ENCODE measurements at places on chromosomes 11 and 22.
A peak's percentile ranks its signal among the peaks of the same experiment; 100 is the strongest.

GRCh38 chr11:13745165-13745564, 76.7 kb downstream of the FAR1 start:
- DNase-seq: no peak

GRCh38 chr11:81345609-81346008, 1388.1 kb downstream of the FAM181B start:
- no peak for DNase-seq

DNA sequence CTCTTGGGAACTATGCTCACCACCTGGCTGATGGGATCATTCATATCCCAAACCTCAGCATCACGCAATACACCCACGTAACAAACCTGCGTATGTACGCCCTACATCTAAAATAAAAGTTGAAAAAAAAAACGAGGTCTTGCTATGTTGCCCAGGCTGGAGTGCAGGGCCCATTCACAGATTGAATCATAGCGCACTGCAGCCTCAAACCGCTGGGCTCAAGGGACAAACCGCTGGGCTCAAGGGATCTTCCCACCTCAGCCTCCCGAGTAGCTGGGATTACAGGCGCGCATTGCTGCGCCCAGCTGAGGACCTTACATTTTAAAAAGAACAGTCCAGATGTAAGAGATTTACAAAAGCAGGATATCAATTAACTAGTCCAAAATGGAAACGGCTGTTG, 41.9 kb upstream of the EMID1 start:
- DNase-seq: no peak

DNA sequence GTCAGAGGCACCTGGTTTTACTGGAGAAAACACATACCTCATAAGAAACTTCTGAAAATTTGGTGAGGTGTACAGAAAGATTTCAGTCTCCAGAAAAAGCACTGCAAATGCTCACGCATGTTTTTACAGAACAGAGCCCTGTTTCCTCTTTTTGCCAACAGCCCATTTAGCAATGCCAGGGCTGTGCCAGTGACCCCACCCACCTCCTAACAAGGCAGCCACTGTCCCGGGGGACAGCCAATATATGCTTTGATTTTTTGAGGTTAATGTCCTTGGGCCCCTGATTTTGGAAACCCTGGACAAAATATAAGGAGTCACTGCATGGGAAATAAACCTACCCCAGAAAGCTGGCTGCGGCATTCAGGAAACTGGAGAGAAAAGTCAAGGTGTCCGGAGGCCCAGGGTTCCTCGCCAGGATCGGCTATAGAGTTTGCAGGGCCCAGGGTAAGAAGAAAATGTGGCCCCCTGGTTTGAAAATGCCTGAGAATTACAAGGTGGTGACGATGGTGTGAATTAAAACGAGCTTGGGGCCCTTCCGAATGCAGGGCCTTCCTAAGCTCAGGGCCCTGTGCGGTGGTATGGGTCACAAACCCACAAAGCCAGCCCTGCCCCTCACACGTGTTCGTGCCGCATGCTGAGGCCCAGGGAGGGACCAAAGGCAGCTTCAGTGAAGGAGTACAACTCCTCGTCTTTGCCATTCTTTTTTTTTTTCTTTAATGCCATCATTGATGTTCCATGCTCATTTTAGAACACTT, 71.1 kb upstream of the WNT7B start:
- DNase-seq: no peak

GRCh38 chr11:61730240-61730994, 22.0 kb upstream of the MYRF start:
- DNase-seq: no peak

DNA sequence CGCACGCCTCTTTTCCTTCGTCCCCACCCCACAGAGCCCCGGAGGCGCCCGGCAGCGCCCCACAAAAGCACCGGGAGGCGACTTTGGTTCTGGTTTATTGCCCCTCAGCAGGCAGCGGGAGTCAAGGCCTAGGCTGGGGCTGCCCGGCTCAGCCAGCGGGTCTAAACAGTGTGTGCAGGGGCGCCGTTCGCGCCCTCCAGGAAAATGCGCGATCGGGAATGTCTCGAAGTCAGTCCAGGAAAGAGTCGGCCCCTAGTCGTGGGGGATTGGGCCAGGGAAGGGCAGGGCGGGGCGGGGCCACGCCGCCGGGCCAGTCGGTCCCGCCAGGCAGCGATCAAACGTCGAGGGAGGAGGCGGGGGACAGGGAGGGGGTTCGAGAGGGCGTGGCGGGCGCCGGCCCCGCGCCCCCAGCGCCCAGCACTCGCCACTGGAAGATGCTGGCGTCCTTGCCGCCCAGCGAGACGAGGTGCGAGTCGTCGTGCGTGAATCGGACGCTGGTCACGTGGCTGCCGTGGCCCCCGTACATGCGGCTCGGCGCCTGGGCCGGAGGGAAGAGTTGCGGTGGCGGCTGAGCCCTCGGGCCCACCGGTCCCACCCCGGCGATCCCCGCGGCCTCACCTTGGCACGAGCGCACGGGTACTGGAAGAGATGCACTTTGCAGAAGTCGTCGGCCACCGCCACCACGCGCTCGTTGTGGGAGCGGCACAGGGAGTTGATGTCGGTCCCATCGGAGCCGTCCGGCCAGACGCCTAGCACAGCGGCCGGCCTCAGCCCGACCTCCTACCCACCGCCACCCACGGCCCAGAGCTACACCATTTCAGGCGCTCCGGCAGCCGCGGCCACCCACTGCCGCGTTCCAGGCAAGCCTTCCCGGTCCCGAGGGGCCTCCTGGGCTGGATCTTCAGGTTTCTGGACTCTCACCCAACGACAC, 741 bp upstream of the MTA2 start:
- DNase-seq: peak; percentile 49

- no peak for DNase-seq
Observed at GRCh38 chr11:100105255-100105981, 581.7 kb upstream of the ARHGAP42 start.

DNA sequence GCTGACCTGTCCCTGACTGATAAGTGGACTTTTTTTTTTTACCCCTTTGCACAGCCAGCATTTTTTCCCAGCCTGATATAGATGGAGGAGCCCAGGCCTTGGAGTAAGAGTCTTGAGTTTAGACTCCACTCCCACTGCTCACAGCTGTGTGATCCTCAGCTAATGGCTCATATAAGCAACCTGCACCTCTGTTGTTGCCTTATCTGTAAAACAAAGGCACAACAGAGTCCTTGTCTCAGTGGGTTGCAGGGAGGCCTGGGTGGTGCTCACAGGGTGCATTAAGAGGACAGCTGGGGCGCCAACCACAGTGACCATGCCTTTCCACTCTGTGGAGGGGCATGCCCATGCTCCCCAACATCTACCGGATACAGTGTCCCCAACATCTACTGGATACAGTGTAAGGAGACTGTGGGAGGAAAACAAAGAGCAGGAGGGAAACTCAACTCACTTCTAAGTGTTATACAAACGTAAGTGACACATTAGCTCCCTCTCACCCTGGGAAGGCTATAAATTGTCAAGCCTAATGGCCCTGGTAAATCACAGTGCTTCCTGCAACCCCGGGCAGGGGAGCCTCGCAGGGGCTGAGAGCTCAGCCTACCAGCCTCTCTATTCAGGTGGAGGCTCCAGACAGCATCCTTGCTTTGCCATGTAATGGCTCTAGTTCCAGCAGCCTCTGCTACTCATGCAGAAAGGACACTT, 109.5 kb downstream of the TENM4 start:
- DNase-seq: no peak

- DNase-seq: no peak
Observed at GRCh38 chr22:49719046-49719445, 108.6 kb downstream of the BRD1 start.

DNA sequence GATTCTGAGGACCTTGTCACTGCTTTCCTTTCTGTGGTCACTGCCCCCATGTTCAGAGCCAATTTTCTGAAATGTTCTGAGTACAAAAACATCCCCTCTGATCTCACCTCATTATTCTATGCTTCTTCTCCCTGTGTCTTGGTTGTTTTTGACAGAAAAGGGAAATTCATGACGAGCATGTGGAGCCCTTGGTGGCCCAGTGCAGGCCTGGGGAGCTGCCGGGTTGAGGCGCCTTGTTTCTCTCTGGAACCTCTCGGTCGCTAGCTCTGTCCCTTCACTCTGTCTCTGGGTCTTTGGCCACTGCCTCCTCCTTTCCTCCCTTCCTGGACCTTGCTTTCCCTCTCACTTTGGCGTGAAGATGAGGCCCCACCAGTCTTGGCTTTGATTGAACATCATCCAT, 63.0 kb upstream of the THY1 start:
- DNase-seq: no peak

- DNase-seq: no peak
Observed at GRCh38 chr22:30720263-30720837, 25.7 kb downstream of the OSBP2 start.

All from activated CD4-positive, alpha-beta T cell treated with anti-CD3 and anti-CD28 coated beads, Interleukin-2, Interleukin-4, amounts not matched to agents 100 ng/mL and 50 ng/mL, durations not matched to agents 16 hours and 8 hours (primary cell).